NCI-H1694 treated with DMSO at 0.1 percent for 48 hours (cell line): ENCODE measurements at places on chromosomes 7 and 10.

- DNase-seq: no peak
Measured at GRCh38 chr10:49381111-49381900, 14.6 kb downstream of the DRGX start.

- no peak for DNase-seq
Measured at GRCh38 chr7:151426904-151427704, 12.8 kb downstream of the CRYGN start.

- DNase-seq: no peak
Measured at GRCh38 chr7:15209429-15209828, 306.9 kb upstream of the DGKB start.

DNA sequence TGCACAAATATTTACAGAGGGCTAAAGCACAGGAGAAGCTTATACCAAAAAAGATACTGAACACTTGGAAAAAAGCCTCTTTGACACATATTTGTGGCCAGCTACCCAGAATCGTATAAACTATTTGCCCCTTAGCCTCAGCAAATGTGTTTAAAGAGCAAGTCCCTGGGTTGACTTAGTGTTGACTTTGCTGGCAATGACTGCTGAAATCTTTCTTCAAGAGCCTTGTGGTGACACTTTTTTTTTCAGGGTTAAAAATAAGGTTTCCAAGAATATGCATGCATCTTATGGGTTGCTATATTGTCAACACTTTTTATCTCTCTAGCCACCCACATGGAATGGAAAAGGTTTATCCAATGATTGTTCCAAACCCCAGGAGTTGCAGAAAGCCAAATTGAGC, 14.9 kb upstream of the PLEKHS1 start:
- no peak for DNase-seq

DNA sequence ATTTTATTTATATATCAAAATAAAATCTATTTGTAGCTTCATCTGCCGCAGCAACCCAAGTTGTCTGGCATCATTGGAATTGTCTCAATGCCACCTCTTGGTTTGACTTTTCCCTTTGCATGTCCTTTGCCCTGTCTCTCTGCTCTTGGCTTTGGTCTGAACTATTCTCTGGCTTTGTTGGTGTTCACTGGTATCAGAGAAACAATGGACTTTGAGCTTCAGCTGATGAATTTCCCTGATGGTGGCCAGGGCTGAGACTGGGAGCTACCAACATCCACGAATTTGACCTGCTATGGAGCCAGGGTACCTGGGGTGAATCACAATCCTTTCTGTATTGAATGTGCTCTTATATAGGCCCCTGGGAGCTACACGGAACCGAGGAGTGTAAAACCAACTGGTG, 311.7 kb upstream of the KIAA1217 start:
- DNase-seq: no peak

DNA sequence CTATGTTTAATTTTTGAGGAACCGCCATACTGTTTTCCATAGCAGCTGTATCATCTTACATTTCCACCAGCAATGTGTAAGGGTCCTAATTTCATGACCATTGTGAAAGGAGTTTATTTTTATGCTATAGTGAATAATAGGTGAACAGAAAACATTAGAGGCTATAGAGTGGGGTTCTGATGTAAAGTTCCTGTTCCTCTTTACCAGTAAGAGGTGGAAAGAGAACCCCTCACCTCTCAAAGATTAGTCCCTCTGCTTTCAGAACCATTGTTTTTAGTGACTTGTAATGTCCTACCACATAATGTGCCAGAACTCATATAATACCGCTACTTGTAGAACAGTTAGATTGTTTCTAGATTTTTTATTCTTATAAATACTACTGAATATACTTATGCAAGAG, 34.2 kb downstream of the SUFU start:
- DNase-seq: no peak

DNA sequence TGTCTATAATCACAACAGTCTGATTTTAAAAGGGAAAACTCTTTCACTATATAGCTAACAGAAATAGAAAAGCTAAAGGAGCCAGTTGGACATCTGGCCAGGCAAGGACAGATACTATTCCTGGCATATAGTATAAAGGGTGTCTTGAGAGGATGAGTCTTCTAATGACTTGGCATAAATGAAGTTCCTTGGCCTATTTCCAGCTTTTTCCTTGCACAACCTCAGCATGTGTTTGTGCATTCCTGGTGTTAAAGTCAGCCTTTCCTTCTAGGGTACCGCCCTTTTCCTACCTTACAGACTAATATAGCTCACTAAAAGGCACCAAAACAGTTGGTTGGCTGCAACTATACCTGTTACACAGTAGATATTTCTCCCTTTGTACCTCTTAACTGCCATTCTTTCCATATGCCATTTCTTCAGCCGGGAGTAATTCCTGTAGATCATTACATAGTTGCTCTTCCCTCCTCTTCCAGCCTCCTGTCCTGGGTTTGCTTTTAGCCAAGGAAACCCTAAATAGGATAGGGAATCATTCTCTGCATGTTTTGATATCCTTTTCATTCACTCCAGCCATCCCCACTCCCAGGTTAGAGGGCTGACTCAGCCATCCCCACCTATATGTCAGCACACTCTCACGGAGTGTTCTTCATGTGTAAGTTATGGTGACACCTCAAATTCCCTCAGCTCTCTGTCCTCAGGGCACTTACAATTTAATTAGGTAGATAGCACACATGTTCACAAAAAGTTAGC, 102.1 kb upstream of the MDFIC start:
- DNase-seq: no peak

DNA sequence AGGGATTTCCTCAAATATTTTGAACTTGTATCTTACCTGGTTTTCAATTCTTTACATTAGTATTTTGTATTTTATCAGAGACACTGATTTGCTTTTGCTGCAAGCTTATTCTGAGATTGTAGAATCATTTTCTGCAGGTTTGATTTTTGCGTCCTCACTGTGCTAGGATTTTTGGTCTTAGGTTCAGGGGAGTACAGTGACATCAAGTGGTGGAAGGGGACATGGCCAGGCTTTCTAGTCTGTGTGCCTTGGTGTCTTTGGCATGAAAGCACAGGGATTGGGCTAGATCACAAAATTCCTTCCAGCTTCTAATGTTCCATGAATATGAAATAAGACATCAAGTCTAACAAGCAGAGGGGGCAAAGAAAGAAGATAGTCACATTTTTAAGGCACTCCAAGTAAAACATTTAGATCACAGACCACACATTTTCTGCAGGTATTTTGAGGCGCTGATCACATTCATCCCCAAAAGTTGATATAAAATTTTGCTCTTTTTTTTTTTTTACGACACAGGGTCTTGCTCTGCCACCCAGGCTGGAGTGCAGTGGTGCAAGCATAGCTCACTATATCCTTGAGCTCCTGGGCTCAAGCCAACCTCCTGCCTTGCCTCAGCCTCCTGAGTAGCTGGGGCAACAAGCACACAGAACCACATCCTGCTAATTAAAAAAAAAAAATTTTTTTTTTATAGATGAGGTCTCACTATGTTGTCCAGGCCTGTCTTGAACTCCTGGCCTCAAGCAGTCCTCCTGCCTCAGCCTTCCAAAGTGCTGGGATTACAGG, 124.4 kb downstream of the PON1 start:
- peak; percentile 74 for DNase-seq

GRCh38 chr10:36533861-36534260, 591.5 kb upstream of the ANKRD30A start:
- DNase-seq: no peak
